ELF-1 (cell line): ENCODE measurements at places on chromosomes 4 and X.

DNA sequence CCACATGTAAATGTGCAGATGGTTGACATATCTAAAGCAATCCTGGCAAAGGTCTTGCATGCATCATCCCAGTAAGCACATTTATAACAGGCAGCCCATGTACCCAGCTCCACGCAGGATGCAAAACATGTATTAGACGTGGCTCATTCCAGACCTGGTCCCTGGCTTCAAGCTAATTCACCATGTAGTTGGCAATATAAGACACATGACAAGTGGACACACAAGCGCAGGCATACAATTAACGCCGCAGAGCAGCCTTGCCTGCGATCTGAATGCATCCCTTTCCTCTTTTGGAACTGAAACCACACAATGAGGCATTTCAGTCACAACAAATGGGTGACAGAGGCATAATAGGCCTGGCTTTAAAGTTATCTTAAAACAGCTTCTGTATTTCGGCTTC is 114.5 kb upstream of the TRIM2 start:
- no peak for DNase-seq

DNA sequence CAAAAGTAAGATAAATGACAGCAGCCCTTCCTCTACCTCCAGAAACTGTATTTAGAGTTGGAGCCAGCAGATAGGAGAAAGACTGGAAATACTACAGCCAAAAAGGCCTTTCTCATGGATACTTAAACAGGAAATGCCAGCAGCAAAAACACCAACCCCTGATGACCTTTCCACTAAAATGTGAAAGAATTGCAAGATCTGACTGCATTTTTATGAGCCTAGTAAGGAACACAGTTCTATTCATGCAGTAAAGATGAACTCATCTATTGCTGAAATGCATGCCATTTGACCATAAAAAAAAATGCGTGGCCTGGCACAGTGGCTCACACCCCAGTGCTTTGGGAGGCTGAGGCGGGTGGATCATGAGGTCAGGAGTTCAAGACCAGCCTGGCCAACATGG is 19.9 kb downstream of the ABCG2 start:
- no peak for DNase-seq

- DNase-seq, result no peak
Measured at GRCh38 chrX:101785142-101785541, 125.5 kb upstream of the ARMCX2 start.

DNA sequence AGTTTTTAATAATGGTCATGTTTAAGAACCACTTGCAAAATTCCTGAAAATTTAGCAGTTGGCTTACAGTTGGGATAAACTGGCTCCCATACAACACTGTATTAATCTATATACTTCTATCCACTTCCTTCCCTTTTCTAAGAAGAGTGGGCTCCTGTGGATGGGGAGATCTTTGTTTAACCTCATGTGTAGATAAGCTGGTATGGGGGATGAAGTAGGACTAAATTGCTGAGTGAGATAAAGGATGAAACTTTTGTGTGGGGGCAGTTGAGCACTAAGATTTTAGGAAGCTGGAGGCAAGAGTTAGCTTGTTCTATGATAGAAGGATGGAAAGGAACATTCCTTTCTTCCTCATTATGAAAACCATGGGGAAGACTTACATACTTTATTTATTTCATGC is 54.6 kb upstream of the ATP8A1 start:
- no peak for DNase-seq

DNA sequence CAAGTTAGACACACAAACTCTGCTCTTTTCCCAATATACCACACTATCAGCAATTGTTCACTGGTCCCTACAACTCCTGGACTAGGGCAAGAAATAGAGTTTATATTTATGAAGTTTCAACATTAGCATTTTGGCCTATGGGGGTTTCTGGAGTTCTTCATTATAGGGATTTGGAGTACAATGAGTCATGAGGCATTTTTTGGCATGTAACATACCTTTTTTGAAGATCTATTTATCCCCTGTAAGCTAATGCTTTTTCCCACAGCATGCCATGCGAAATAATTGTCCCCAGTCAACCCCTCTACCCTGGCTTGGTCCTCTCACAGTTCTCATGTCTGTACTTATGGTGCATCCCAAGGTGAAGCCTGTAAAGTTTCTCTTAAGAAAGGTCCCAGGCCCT is 36.7 kb upstream of the EDA2R start:
- DNase-seq, result no peak

- peak; percentile 31 for DNase-seq
Measured at GRCh38 chrX:45743081-45743533, 542.4 kb upstream of the DIPK2B start.

GRCh38 chr4:15531792-15532191 is 62.1 kb downstream of the CC2D2A start:
- DNase-seq, result no peak

GRCh38 chr4:37516057-37516775 is 170.0 kb downstream of the RELL1 start:
- no peak for DNase-seq

GRCh38 chrX:16765594-16765993 is 20.7 kb upstream of the TXLNG start:
- no peak for DNase-seq

DNA sequence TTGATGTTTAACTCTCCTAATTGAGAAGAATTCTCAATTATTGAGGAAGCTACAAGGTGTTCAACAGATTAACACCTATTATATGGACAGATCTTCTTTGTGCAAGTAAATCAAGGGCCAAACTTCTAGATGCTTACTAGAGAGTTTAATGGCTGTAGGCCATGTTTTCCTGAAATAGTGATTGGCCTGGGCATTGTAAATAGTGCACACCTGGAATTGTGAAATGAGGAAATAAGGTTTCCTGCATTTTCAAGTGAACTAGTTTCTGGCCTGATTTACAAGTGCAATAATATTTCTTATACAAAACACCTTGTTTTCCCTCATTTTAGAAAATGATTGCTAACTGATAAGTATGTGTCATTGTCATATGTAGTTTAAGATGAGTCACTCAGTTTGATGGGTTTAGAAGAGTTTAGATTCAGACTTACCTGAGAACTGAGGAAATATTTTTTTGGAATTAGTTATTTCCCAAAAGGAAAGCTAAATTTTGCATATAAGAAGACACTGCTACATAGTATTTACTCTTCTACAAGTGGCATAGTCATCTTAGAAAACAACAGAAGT is 21.2 kb downstream of the AFF1 start:
- no peak for DNase-seq

DNA sequence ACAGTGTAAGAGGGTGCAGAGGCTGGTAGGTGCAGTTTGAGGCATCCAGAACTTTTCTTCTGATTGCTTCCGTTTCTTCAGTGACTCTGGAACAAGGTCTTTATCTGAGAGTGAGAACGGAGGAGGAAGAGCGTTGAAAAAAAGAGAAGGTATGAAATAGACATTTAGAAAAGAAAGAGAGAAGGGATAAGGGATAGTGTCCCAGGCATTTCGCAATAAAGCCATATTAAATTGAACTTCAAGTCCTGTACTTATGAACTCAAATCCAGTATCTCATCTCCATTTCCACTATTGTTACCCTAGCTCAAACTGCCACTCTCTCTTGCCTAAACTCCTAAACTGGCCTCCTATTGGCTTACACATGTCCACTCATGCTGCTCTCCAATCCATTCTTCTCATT is 36.7 kb downstream of the NPY2R start:
- no peak for DNase-seq

- peak; percentile 70 for DNase-seq
Measured at GRCh38 chr4:16794816-16795445, 103.5 kb downstream of the LDB2 start.

DNA sequence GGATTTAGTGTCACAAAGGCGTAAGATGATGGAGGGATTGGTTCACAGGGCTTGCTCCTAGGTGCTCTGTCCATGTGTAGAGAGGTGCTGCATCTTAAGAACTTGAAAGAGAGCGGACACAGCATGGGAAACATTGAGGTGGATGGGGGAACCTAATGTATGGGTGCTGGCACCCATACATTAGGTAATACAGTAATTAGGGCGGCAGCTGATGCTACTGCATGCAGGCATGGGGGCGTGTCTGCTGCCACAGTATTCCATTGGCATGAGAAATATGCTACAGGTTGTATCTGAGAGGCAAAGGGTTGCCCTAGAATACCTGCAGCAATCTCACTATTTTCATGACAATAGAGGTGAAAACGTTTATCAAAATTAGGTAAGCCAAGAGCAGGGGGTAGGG is 45.8 kb upstream of the UXT start:
- DNase-seq, result no peak

DNA sequence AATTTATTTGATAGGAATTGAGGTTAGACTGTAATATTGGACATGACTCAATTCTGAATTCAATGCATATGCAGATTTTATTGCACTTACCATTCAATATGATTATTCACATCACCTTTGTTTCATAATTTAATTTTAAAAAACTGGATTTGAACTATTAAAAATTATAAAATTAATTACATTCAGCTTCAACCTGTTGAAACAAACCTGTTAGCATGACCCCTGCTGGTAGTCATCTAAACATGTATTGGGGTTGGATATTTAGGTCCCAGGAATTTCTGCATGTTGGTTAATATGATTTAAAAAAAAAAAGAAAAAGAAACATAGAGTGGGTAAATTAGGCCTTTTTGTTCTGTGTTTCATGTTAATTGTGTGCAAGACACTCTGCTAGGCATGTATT is 85.9 kb downstream of the ARSJ start:
- DNase-seq, result no peak

DNA sequence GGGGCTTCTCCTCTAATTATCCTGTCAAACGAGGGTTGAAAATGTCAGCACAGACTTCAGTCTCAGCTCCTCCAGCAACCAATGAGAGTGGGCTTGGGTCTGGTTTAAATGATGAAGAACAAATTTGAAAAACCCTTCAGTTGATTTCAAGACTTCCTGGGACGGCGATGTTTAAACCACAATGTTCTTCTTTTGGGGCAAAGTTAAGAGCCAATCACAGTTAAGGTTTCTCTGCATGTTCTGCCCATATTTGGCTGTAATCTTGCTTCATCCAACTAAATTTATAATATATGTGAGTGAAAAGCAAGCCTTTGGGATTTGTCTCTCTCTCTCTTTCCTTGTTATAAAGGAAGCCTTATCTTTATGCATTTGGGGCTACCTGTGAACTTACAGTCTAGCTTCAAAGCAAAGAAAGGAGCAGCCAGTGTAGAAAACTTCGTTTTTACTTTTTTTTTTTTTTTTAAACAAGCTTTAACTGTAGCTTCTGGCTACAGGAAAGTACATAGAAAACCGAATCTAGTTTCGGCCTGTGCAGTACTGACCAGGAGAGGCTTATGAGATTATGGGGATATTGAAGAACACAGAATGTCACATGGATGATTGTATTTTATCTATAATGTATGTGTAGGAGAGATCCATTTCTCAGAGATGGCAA is 46.8 kb upstream of the FAM9C start:
- no peak for DNase-seq

DNA sequence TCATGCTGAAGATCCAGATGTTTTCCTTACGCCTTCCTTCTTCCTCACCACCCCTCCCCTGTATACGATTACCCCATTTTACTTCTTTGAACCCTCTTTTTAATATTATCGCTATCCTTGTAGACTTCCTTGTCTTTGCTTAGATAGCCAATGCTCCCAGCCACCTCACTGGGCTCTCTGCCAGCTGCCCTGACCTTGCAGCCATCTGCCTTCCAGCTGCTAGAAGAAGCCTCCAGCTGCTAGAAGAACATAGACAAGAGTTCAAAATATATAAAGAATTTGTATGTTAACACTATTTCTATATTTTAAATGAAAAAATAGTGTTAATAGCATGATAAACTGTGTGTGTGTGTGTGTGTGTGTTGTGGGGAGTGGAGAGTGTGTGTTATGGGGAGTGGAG is 374.7 kb downstream of the ANKRD50 start:
- no peak for DNase-seq

DNA sequence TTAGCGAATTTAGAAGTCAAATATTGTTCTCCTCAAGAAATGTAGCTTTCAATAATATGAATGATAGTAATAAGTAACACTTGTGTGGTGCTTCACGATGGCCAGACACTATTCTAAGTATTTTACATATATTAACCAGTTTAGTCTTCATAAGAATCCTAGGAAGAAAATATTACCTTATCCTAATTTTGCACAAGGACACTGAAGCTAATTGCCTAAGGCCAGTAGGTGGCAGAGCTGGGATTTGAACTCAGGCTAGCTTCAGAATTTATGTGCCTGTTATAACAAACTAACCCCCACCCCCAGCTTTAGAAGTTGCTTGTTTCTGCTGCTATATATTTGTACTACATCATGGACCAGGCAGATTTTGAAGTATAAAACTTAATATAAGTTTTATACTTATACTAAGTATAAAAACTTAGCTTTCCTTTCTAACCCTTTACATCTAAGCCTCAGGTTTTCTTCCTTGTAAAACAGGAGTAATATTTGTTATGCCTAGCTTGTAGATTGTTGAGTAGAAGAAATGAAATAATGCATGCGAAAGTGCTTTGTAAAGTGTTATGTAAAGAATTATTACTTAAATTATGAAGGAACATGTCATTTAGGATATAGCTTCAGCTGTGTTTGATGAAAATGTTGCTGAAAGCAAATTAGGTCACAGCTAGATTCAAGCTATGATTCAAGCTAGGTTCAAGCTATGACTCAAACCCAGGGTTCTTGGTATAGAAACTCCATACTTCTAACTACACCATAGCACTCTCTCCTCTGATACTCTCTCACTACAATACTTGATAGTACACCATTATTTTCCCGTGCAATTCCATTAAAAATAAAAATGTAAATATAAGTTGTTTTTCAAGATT is 4.2 kb upstream of the CDS1 start:
- no peak for DNase-seq

- DNase-seq, result no peak
Measured at GRCh38 chr4:176188654-176189053, 6.7 kb downstream of the SPATA4 start.

DNA sequence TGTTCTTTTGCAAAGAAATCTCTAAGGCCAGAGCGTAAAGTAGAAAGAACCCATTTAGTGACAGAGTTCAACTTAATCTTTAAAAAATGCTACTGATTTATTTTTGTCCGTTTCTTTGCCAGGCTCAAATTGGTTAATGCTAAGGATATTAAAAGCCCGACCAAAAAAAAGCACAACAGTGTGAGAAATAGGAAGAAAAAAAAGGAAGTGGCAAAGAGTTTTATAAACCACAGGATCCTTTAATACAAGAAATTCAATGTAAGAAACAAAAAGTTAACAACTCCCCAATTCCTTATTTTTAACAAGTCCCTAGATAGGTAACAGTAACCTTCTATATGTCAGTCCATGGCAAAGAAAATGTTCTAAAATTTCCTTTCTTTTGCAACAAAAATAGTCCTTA is 480.4 kb downstream of the ACTRT1 start:
- DNase-seq, result no peak

DNA sequence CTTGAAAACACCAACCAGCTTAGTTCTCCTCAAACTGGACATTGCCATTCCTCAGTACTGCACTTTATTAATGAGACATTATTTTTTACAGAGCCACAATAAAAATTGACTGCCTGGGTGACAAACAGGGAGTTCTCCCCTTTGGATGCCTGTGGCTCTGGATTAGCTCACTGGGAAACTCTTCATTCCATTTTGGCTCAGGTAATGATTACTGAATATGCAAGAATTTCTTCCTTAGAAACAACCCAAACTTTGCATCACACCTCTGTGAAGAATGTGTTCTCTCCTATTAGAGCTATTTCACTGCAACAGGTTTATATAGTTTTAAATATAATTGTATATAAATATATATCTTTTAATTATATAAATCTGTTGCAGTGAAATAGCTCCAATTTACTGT is 2065.8 kb downstream of the ARAP2 start:
- no peak for DNase-seq
